ENCODE measurements at places on chromosomes 13 and 19. TPM values are rescaled to one million over a fixed set of nuclear protein-coding genes. Genes with fewer than 3 reads are reported as not detected.

DNA sequence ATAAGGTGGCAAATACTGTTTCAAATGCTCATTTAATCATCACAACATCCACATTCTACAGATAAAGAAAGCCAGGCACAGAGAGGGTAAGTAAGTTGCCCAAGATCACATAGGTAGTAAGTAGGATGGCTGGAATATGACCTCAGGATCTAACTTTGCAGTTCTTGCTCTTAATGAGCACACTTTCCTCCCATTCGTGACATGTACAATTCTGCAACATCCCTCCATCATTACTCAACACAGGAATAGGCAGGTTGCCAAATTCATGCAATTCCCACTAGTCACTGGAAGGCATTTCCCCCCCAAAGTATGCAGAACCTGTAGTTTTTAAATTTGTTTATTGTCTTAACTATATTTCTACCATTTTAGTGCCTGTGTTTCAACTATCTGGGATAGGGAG, 109.2 kb downstream of the OLFM4 start:
- no peak for DNase-seq

Gene OR2Z1
- polyA plus RNA-seq, result not detected

GRCh38 chr13:23059173-23059572, 121.6 kb upstream of the SGCG start:
- DNase-seq, result no peak

- DNase-seq, result no peak
Measured at GRCh38 chr19:34662919-34663318, 14.0 kb downstream of the SCGB2B2 start.

- DNase-seq, result no peak
Measured at GRCh38 chr13:96238241-96238640, 148.3 kb downstream of the HS6ST3 start.

DNA sequence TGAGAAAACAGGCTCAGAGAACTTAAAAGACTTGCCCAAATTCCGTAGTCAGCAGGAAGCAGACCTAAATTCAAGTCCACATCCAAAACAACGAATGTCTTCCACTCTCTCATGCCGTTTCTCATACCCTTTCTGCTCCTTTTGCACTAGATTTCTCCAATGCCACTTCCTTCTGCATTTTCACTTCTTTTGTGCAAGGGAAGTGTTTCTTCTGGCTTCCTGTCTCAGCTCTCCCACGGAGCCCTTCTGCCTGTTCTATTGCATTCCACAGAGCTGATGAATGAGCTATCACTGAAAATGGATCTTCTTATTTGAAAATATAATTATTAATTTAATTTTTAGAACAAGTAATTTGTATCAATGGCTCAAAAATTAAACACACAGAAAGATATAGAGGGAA, 56.1 kb upstream of the STK24 start:
- DNase-seq, result no peak

DNA sequence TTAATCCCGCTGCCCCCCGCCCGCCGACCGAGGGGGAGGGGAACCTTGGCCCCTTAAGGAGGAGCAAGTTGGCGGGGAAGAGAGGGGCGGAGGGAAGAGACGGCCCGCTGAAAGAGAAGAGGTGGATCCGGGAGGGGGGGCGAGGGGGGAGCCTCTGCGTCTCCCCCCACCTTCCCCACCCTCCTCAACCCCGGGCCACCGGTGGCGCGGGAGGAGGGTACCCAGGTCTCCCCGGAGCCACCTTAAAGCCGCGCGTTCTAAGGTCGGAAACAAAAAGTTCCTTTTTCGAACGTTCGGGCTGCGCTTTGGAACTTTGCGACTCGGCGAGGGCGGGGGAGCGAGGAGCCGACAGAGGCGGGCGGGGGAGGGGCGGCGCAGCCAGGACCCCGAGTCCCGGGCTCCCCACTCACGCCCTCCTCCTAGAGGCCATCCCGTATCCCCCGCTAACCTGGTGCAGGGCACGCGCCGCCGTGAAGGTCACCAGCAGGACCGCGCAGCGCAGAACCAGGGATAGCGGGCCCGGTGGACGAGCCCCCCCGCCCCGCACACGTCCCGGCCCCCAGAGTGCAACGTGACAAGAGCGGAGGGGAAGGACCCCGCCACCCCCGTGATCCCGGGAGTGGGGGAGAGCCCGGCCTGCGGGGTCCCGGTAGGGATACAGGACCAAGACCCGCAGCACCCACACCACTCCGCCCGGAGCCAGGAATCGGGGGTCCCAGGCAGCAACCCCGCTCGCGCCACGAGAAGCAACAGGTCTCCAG, 659 bp downstream of the ERF start:
- peak; percentile 88 for DNase-seq

DNA sequence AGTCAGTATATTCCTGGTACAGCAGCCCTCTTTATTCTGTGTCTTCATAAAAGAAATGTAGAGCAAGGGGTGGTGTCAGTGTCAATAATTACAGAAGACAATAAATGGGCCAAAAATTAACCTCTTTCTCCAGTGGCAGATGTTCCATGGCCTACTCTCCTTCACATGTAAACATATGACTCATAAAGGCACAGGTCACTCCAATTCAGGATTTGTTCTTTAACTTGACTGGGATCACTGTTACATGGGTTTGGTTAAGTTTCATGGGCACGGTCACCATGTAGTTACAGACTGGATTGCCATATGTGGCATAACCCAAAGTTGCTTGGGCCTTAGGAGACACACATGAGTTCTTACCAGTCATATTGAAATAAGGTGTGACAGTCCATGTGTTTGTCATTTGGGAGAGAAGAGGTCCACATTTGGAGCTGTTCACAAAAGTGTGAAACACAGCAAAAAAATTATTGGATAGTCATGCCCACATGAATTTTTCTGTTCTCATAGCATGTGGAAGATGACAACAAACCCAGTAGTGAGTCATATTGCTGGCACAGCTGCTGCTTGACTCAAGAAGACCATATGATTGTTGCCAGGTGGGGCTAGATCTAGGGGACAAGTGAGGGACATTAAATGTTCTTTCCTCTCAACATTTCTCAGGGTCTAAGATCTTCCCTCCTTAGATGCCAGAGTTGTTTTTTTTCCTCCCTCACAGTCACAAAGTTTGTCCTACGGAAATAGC, 68.1 kb upstream of the HTR2A start:
- no peak for DNase-seq

Gene HOMER3
- polyA plus RNA-seq, result 72.4 TPM

DNA sequence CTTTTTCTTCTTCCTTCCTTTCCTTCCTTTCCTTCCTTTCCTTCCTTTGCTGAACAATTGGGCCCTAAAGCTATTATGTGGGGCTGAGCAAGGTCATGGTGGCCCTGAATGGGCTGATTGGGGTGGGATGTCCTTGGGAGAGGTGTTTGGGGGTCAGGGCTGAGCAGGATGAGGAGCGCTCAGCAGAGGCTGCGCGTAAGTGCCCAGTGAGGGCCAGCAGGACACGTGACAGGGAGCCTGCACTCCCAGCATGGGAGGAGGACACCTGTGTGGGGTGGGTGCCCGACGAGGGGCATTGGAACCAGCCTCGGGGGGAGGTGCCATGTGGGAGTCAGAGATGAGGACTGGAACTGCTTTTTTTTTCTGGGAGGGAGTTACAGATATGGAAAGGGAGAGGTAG, 5.4 kb upstream of the LGALS7 start:
- no peak for DNase-seq

Measured in renal pelvis (tissue), 12 donors.